ENCODE measurements at places on chromosomes 2 and 18. TPM values are rescaled to one million over a fixed set of nuclear protein-coding genes. Genes with fewer than 3 reads are reported as not detected.

DNA sequence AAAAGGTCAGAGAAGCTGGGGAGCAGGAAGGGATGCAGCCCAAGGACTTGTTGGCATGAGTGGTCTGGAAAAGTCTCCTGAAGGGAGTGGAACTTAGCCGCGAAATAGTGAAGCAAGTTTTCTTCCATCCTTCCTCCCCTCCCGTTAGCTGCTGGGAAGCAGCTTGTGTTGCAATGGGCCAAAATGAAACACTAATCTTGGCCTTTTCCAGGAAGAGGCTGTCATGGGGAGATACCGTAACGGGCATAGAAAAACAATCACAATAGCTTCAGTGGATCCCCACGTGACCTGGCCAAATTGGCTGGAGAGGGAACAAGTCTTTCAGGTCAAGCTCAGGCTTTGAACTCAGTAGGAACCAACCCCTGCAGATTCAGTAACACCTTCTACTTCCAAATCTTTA is 49.3 kb downstream of the SEMA4F start:
- no peak for DNase-seq
- H3K27ac ChIP-seq, result no peak overlapping the region

DNA sequence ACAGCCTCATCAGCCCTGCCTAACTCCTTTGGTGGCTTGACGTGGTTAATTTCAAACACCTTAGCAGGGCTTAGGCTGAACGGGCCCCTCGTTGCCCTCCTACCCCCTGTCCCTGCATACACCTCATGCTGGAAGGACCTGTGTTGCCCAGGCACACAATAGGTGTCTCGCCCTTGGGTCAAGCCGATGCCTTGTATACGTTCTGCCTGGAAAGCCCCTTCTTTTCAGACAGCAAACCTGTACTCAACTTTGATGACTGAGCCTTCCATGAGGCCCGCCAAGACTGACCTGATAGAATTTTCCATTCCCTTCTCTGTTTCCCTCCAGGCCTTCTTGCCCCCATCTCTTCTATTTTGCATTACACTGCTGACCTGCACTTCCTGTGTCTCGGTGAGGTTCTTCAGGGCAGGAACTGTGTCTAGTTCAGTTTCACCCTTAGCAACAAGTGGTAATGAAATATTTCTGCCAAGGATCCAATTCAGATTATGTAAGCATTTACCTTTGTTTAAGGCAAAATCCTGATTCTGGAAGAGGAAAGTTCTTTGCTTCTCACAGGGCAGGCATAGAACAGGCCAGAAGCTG is 7.9 kb downstream of the GREB1 start:
- no peak overlapping the region for H3K27ac ChIP-seq
- H3K36me3 ChIP-seq, result no peaks in the 10 kb centered on the region
- H3K27me3 ChIP-seq, result peaks cover 30% of the 10 kb centered on the region
- no peak for DNase-seq
- no peaks in the 10 kb centered on the region for H3K4me1 ChIP-seq
- H3K4me3 ChIP-seq, result no peak overlapping the region

DNA sequence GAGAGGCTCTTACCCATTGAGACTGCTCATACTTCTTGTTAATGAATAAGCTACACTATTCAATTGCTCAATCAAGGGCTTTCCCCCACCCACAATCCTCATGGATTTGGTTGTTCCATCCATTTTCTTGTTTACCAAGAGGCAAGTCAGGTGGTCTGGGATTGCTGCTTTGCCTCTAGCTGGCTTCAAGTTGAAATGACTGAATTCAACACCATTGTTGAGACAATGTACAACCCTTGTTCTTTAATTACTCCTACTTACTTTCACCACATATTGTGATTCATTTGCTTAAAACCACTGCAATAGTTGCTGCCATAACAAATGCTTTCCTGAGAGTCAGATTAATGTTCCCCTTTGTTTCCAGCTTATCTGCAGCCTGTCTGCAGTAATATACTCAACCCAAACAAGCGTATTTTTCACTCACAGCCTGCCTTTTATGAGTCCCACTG is 532.2 kb downstream of the RIT2 start:
- no peaks in the 10 kb centered on the region for H3K27me3 ChIP-seq
- no peak for DNase-seq
- H3K27ac ChIP-seq, result no peak overlapping the region
- H3K4me1 ChIP-seq, result no peaks in the 10 kb centered on the region
- H3K36me3 ChIP-seq, result no peaks in the 10 kb centered on the region

DNA sequence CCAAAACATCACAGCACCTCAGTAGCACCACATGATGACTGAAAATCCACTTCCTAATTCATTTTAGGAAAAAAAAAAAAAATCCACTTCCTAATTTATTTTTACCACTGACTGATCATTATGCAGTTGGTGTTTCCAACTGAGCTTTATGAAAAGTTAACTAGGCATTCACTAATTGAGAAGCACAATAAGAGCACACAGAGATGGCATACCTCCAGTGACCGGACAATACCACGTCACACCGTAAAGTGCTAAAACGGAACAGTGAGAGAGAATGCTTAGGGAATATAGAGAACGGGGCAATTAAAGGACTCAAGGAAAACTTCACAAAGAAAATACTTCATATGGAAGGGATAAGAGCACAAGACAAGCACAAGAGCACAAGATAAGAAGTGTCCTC is 212.5 kb downstream of the NBAS start:
- peaks cover 71% of the 10 kb centered on the region for H3K36me3 ChIP-seq
- no peak overlapping the region for H3K4me3 ChIP-seq
- DNase-seq, result no peak
- no peak overlapping the region for H3K27ac ChIP-seq
- no peaks in the 10 kb centered on the region for H3K4me1 ChIP-seq

GRCh38 chr2:149098701-149099100 is 60.2 kb downstream of the LYPD6B start:
- no peaks in the 10 kb centered on the region for H3K36me3 ChIP-seq
- no peak for DNase-seq
- no peak overlapping the region for H3K4me3 ChIP-seq
- H3K27me3 ChIP-seq, result peaks cover 8% of the 10 kb centered on the region
- no peak overlapping the region for H3K27ac ChIP-seq

AOX1 gene
- total RNA-seq, result not detected

- H3K4me3 ChIP-seq, result no peak overlapping the region
- DNase-seq, result no peak
- no peaks in the 10 kb centered on the region for H3K27me3 ChIP-seq
- H3K36me3 ChIP-seq, result peaks cover 3% of the 10 kb centered on the region
- H3K4me1 ChIP-seq, result no peaks in the 10 kb centered on the region
Measured at GRCh38 chr2:172348555-172349288, 78.7 kb upstream of the ITGA6 start.

GRCh38 chr18:79422022-79422782 is 26.5 kb downstream of the NFATC1 start:
- peak overlapping the region; percentile 1 for H3K4me3 ChIP-seq
- DNase-seq, result peak; percentile 21
- H3K36me3 ChIP-seq, result peaks cover 37% of the 10 kb centered on the region
- no peaks in the 10 kb centered on the region for H3K27me3 ChIP-seq

DNA sequence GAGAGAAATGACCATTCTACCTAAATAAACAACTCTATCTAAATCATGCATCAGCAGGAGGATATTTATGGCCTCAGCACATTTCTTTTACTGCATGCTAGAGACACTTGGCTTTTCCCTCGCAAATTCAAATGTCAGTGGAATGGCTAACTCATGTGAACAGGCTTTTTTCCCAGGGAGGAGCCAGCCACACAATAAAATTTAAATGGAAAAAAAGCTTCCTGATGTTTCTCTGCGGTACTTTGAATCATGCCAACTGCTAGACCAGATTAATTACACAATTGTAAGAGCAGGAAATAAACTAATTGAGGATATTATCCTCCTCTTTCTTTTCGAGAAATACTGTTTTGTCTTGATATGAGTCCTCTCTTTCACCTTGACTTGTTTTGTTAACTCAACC is 676.3 kb downstream of the IRS1 start:
- peaks cover 2% of the 10 kb centered on the region for H3K4me1 ChIP-seq
- peaks cover 9% of the 10 kb centered on the region for H3K27me3 ChIP-seq
- DNase-seq, result no peak
- no peaks in the 10 kb centered on the region for H3K36me3 ChIP-seq
- H3K27ac ChIP-seq, result no peak overlapping the region

LIMS4 gene
- total RNA-seq, result 0.82 TPM

DNA sequence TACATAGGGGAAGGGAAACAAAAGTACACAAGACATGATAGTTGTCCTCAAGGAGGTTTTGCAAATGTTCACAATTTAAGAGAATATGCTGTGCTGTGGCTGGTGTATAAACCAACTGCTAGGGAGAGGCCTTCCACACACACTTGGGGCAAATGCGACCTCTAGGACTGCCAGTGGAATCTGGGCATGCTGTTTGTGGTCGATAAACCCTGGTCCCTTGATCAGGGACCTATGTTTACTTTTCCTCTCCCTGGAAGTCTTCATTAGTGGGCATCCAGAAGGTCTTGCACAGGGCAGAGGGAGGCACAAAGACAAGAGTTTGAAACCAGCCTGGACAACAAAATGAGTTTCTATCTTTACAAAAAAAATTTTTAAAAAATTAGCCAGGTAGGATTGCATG is 7.3 kb upstream of the IL1B start:
- no peak overlapping the region for H3K4me3 ChIP-seq
- H3K4me1 ChIP-seq, result peaks cover 4% of the 10 kb centered on the region
- H3K36me3 ChIP-seq, result no peaks in the 10 kb centered on the region
- no peak overlapping the region for H3K27ac ChIP-seq
- DNase-seq, result no peak
- peaks cover 31% of the 10 kb centered on the region for H3K27me3 ChIP-seq

- peaks cover 4% of the 10 kb centered on the region for H3K4me1 ChIP-seq
- H3K36me3 ChIP-seq, result no peaks in the 10 kb centered on the region
- no peak overlapping the region for H3K4me3 ChIP-seq
- DNase-seq, result no peak
Measured at GRCh38 chr2:207816546-207816945, 46.8 kb upstream of the FZD5 start.

- H3K27ac ChIP-seq, result no peak overlapping the region
- H3K27me3 ChIP-seq, result peaks cover 32% of the 10 kb centered on the region
- H3K4me3 ChIP-seq, result no peak overlapping the region
- no peak for DNase-seq
- no peaks in the 10 kb centered on the region for H3K36me3 ChIP-seq
Measured at GRCh38 chr2:29224693-29225551, 109.7 kb downstream of the CLIP4 start.

ACTG2 gene
- 0.27 TPM for total RNA-seq

DNA sequence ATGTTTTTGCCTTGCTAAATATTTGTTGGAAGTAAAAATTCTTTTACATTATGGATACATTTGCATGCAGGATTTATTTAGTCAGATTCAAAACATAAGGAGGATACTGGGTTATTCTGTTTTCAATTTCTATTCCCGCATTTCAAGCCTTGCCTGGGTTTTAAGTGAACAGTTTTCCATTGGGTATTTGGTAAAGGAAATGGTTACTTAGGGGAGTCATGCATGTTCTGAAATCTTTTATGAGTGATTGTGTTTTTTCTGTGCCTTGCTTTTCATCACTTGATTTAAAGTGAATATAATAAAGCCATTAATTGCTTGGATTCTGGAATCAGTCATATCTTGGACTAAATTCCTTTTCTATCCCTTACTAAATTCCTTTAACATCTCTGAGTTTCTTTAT is 12.0 kb upstream of the SP9 start:
- H3K4me3 ChIP-seq, result no peak overlapping the region
- H3K27me3 ChIP-seq, result peaks cover 81% of the 10 kb centered on the region
- DNase-seq, result no peak
- no peaks in the 10 kb centered on the region for H3K36me3 ChIP-seq
- no peak overlapping the region for H3K27ac ChIP-seq

DNA sequence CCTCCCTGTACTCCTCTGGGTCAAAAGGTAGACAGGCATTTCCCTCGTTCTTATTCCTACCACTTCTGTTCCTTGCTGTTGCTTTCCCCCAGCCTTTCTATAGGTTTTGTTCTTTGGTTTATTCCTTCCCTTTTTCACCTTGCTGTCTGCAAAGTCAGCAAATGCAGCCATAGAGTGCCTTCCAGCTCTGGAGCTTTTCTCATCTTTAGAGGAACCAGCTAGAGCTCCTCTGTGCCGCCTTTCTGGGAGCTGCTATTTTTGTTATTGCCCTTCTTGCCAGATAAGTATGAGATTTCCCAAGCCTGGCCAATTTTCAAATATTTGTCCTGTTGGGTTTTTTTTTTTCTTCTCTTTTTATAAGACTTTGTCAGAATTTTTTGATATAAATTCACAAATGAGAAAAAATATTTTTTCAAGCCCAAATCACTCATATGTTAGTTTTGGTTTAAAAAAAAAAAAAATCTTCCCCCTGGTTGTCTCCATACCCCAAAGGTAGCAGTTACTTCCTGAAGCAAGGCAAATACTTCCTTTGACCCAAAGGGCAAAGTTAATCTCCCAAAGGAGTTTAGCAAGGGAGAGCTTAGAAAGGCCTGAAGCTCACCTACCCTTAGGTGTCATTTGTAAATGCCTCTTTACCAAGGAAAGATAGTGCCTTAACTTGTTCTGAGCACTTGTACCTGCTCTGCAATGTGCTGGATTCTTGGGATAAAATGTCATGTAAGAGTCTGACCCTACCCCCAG is 5.1 kb upstream of the TTC27 start:
- no peak overlapping the region for H3K4me3 ChIP-seq
- DNase-seq, result no peak
- peaks cover 7% of the 10 kb centered on the region for H3K4me1 ChIP-seq
- no peaks in the 10 kb centered on the region for H3K27me3 ChIP-seq

- no peaks in the 10 kb centered on the region for H3K27me3 ChIP-seq
- DNase-seq, result no peak
- no peaks in the 10 kb centered on the region for H3K36me3 ChIP-seq
- H3K4me1 ChIP-seq, result no peaks in the 10 kb centered on the region
- H3K27ac ChIP-seq, result no peak overlapping the region
Measured at GRCh38 chr2:10241641-10242430, 60.9 kb upstream of the HPCAL1 start.

IL1RN gene
- total RNA-seq, result 0.19 TPM

- peaks cover 21% of the 10 kb centered on the region for H3K36me3 ChIP-seq
- peaks cover 3% of the 10 kb centered on the region for H3K4me1 ChIP-seq
- H3K27me3 ChIP-seq, result no peaks in the 10 kb centered on the region
- no peak overlapping the region for H3K27ac ChIP-seq
- no peak for DNase-seq
Measured at GRCh38 chr2:183204397-183204796, 80.2 kb downstream of the NUP35 start.

PLB1 gene
- 1.4 TPM for total RNA-seq

GRCh38 chr2:128324897-128325410 is 6.3 kb upstream of the HS6ST1 start:
- no peak overlapping the region for H3K4me3 ChIP-seq
- H3K27ac ChIP-seq, result no peak overlapping the region
- peaks cover 4% of the 10 kb centered on the region for H3K27me3 ChIP-seq
- H3K36me3 ChIP-seq, result no peaks in the 10 kb centered on the region
- peaks cover 14% of the 10 kb centered on the region for H3K4me1 ChIP-seq
